ENCODE measurements at places on chromosomes 4 and X. TPM values are rescaled to one million over a fixed set of nuclear protein-coding genes. Genes with fewer than 3 reads are reported as not detected.

Gene RNF175
- not detected for total RNA-seq

- DNase-seq, result no peak
Observed at GRCh38 chr4:90002441-90003062, 107.9 kb downstream of the MMRN1 start.

Gene NIPAL1
- total RNA-seq, result 0.71 TPM

- no peak for DNase-seq
Observed at GRCh38 chrX:7086384-7086783, 61.1 kb upstream of the STS start.

DNA sequence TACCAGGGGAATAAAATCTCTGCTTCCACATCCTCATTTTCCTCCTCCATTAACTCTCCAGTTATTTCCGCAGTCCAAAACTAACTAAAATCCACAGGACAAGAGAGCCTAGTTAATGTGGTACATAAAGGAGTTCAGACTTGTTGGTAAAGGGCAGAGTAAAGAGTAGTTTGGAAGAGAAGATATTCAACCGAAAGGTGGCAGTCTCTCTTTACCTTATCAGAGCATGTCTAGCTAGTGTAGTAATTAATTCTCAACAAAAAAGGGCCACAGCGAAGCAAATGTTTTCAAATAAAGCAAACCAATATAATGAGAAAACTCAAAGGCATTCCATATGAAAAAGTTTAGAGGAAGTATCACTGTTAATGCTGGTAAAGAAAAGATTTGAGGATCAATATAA, 286.5 kb downstream of the GLUD2 start:
- no peak for DNase-seq

GRCh38 chr4:40629401-40630334, at the start of gene RBM47:
Gene RBM47 (minus strand): TSS chr4:40629864. CDS start chr4:40438893, 190,971 bp downstream.
- peak; percentile 11 for DNase-seq

GRCh38 chr4:15410750-15411149, 17.1 kb upstream of the C1QTNF7 start:
- peak; percentile 35 for DNase-seq

DNA sequence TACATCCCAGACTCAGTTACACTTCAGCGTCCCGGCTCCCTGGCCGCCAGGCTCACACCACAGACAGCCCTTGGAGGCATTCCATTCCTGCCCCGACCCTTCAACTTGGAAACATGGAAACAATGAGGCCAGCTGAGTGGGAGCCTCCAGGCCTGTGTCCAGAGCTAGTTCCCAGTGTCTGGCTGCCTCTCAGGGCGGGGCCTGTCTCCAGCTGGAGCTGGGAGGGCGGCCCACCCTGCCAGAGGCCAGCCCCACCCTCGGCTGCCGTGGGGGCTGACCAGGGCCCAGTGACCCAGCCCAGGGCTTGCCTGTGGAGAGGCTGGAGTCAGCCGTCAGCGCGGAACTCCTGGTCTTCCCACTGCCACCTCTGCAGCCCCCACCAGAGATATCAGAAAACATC, 37.4 kb upstream of the SPON2 start:
- peak; percentile 32 for DNase-seq

DNA sequence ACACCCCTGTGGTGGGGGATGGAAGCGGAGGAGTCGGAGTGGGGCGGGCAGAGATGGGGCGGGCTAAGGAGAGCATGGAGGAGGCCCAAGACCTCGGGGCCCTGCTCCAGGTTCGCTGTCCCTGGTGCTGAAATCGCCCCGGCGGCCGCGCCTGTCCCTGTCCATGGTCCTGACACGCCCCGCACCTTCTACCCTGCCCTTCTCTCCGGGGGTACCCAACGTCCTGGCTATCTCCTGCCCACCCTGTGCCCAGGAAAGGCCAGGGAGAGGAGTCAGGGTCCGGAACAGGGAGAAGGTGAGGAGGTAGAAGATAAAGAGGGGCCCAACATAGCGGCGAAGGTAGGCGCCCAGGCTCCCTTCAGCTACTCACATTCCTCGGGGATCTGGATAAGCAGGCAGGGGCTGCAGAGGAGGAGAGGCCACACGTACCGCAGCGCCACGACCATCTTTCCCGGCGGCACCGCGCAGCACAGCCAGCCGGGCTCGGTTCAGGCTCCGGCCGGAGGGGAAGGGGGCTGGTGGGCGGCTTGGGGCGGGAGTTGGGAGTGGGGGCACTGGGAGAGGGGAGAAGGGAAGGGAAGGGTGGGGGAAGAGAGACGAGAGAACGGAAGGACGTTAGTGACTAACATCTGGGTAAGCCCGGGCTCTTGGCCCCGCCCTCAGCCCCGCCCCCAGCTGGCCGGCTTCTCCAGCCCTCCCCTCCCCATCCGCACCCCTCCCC, 10.4 kb downstream of the L1CAM start:
- DNase-seq, result peak; percentile 7

DNA sequence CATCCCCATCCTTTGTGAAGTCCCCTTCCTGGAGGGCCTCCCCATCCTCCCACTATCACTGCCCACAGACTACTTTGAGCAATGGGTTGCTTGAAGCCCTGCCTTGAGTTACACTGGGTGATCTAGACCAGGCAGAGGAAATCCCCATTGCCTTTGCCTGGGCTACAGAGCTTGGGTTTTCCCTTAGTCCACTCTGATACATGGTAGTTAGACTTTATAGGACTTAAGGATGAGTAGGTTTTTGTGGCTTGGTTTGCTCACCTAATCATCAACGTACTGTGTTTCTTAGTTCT, 56.6 kb downstream of the TMEM131L start:
- DNase-seq, result no peak

DNA sequence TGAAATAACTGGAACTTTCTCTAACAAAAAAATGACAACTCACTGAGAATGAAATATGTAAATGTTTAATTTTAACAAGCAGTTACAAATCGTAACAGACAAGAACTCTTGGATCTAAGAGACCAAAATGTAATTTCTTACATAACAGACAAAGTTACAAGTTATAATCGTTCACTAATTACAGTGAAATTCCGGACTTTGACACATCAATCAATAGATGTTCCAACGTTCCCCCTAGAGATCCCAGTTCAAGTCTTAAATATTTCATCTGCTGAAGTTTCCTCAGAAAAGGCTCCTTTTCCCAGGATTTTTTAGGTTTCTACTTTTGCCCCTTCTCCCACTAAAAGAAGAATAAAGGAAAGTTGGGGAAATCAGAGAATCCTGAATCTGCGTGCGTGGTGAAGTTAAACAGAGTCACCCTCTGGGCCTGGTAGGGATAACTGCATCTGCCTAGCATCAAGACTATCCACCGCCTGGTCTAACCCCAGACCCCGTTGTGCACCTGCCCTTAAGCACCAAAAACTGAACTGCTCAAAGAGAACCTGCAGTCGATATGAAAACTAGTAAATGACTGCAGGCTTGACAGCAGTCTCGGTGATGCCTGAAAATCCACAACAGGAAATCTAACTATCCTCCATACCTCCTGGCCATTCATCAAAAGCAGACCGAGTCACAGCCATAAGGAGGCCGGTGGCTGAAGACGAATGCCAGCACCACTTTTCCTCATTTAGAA, 2.3 kb downstream of the IRF2 start:
- no peak for DNase-seq
